ENCODE measurements at places on chromosomes 1 and 21.

GRCh38 chr1:233625510-233625981 lies 11.6 kb downstream of the KCNK1 start:
- DNase-seq = no peak

DNA sequence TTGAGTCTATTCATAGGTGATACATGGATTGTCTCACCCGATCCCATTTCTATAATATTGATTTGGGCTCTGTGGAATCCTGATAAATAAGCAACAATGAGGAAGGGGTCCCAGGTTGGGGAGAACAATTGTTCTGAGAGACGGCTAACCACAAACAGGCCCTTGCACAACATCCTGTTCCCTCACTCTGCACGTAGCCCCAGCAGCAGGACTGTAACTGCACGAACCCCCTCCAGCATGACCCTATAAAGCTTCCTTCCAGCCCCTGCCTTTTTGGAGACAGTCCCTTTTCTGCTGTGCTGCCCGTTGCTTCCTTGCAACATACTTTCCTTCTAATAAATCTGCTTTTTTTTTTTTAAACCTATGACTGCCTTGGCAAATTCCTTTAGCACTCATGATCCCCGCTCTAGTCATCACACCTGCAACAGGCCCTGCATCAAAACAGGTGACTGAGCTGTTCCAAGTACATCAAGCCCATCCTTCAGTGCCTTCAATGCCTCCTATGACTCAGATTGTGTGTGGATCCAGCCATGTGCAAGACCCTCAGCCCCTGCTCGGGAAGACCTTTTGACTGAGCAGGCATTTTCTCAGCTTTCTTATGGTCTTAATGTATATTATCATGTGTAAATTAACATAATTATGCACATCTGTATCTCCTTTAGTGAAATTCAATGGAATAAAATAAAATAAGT lies 63.7 kb upstream of the B3GALNT2 start:
- DNase-seq = no peak

GRCh38 chr1:29381426-29381825 lies 145.1 kb downstream of the PTPRU start:
- DNase-seq = no peak

GRCh38 chr1:203346060-203346768 lies 4.7 kb downstream of the FMOD start:
- no peak for DNase-seq

DNA sequence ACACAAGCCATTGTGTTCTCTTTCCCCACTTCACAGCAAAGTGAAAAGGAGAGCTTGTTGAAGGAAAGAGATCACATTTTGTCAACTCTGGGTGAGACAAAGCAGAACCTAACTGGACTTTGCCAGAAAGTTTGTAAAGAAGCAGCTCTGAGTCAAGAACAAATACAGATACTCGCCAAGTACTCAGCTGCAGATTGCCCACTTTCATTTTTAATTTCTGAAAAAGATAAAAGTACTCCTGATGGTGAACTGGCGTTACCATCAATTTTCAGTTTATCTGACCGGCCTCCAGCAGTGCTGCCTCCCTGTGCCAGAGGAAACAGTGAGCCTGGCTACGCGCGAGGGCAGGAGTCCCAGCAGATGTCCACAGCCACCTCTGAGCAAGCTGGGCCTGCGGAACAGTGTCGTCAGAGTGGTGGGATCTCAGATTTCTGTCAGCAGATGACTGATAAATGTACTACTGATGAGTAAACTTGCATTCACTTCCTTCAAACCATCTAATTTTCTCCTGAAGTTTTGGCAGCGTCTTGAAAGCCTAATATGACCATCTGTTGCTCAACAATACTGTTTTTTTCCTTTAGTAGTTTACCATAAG lies 43.7 kb downstream of the BACH1 start:
- no peak for DNase-seq

DNA sequence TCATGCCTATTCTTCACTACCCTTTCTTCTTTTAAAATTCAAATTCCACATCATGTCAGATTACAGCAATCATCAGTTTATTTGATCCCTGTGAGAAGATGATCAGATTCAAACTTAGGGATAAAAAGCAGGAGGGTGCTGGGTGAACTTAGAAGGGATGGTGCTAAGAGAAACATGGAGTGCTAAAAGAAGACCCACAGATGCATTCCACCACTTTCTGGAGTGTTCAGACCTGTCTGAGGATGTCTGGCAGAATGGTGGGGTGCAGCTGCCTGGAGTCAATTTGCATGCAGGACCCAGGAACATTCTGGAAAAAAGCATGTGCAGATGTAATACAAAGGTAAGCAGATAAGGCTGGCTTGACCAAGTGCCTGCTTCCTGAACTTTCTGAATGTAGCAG lies 372.9 kb upstream of the RUNX1 start:
- no peak for DNase-seq

DNA sequence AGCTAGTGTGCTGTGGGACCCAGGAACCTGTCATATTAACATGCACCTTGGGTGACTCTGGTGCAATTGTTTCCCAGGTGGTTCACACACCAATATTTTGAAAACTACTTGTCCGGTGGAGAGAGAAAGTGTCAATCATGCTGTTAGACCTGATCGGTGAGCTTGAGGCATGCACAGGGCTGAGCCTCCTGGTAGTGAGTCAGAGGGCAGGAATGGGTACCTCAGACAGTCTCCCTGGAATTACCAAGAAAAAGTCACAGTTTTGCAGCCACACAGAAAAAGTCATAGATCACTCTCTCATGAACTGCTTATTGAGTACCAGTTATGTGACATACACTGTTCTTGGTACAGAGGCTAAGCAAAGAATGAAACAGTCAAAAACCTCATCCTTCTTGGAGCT lies 140.1 kb upstream of the NFIA start:
- DNase-seq = no peak

- DNase-seq = no peak
These were observed 47.2 kb upstream of the IFFO2 start for GRCh38 chr1:19003371-19004290.

- no peak for DNase-seq
These were observed 290.0 kb downstream of the SETD4 start for GRCh38 chr21:35770101-35770945.

GRCh38 chr1:189616893-189617292 lies 860.8 kb downstream of the BRINP3 start:
- no peak for DNase-seq

DNA sequence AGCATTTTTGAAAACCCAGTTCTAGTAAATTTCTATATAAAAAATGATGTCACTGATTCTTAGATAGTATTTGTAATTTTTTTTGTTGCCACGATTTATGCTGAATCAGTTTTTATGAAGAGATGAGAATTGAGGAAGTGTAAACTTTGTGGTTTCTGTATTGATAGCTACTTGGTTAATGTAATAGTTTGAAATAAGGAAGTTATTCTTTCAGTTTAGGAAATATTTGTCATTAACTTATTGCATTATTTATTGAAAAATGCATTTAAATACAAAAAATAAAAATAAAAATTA lies 97.8 kb downstream of the ZFYVE9 start:
- DNase-seq = no peak

DNA sequence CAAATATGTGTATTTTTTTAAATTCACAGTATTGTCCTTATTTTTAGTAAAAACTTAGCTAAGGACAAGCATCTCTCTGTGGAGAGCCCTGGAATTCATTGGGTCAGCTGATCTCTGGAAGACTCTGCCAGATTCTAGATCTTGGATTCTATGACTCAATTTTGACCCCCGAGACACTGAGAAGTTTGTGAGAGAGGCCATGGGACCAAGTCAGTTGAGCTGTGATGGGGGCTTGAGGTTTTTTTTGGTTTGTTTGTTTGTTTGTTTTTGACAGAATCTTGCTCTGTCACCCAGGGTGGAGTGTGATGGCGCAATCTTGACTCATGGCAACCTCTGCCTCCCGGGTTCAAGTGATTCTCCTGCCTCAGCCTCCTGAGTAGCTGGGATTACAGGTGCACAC lies 13.5 kb downstream of the SHISA4 start:
- no peak for DNase-seq

- no peak for DNase-seq
These were observed 37.9 kb downstream of the TGFB2 start for GRCh38 chr1:218383051-218383450.

GRCh38 chr1:97834899-97835298 lies 85.9 kb downstream of the DPYD start:
- no peak for DNase-seq
